ENCODE measurements at places on chromosomes 5 and 9.

DNA sequence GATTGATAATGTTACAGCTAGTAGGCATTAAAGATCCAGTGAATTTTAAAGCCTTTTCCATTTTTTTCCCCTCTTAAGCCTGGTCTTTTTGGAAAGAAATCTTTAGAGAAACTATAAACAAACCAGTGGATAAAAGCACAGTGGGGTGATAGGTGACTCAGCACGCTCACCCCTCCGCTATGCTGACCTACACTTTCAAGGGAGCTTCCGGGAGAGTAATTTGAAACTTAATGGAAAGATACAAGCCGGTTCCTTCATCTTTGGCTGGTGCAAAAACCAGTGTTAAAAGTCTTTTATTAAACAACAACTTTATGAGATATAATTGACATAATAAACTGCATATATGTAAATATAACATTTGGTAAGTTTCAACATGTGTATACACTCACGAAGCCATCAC lies 27.0 kb upstream of the ALDOB start:
- DNase-seq = no peak

- DNase-seq = no peak
These were observed 7.4 kb upstream of the CARD19 start for GRCh38 chr9:93088656-93089015.

DNA sequence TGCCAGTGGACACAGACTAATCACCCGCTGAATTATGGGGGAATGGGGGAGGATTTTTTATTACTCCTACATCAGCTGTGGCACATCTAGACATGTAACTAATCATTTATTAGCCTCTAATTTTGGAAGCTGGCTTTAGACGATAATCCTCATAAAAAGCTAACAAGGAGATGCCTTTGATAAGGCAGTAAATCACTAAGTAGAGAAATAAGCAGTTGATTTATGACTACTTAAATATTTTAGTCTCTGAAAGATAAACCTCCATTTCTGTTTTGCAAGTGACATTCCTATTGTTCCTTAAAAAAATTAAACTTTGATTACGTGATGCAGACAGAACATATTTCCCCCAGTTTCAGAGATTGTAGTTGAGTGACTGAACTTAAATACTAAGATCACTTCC lies 206.4 kb upstream of the CDKN2B start:
- DNase-seq = no peak

DNA sequence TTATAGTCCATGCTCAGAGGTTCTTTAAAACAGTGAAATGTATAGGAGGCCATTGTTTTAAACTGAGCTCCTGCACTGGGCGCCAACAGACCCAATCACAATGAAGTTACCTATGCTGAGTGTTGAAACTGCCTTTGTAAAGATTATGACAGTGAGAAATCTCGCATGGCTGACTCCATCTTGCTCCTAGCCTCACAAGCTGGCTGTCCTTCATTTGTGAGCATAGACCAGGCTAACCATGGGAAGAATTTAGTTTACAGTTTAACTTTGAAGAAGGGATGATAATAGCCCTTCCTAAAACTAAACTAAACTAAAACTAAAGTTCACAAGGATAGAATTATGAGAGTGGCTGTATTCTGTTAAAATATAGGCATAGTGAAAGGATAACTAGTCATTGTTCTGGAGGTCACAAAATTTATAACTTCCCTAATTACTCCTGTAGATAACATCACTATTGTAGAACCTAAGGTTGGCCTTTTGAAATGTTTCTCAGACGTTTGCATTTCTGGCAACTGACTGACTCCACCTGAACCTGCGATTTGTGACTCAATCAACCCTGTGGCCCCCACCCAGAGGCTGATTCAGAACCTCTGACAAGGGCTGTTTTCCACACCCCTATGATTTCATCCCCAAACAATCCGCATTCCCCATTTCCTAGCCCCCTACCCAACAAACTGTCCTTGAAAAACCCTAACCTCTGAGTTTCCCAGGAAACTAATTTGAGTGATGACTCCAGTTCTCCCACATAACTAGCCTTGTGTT lies 59.1 kb downstream of the HMHB1 start:
- no peak for DNase-seq

GRCh38 chr9:138064547-138064946 lies 187.0 kb downstream of the CACNA1B start:
- no peak for DNase-seq
